Activated gamma-delta T cell treated with Interleukin-2 at 50 U/mL for 16 hours (primary cell): ENCODE measurements at places on chromosomes 3 and 15.

GRCh38 chr15:70494852-70495571 lies 268.3 kb downstream of the UACA start:
- no peak for DNase-seq

GRCh38 chr3:74801924-74802323 lies 187.5 kb upstream of the CNTN3 start:
- DNase-seq: no peak

- no peak for DNase-seq
Observed at GRCh38 chr15:90650956-90651689, 66.0 kb upstream of the BLM start.

- DNase-seq: no peak
Observed at GRCh38 chr3:10229576-10229975, 18.7 kb upstream of the TATDN2 start.

- no peak for DNase-seq
Observed at GRCh38 chr15:90262426-90262825, 3.0 kb upstream of the NGRN start.

DNA sequence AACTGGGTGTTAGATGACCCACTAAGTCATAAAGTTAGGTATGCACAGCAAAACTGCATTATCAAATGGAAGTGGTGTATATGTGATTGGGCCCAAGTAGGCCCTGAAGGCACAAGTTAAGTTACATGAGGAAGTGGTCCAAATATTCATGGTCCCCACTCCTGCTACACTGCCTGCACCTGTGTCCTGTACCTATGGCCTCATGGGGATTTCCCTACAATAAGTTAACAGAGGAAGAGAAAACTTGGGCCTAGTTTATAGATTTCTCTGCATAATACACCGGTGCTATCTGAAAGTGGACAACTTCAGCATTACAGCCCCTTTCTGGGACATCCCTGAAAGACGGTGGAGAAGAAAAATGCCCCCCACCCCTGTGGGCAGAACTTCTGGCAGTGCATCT lies 41.5 kb downstream of the STRIT1 start:
- no peak for DNase-seq

GRCh38 chr15:65362491-65362890 lies 15.3 kb downstream of the IGDCC3 start:
- no peak for DNase-seq

DNA sequence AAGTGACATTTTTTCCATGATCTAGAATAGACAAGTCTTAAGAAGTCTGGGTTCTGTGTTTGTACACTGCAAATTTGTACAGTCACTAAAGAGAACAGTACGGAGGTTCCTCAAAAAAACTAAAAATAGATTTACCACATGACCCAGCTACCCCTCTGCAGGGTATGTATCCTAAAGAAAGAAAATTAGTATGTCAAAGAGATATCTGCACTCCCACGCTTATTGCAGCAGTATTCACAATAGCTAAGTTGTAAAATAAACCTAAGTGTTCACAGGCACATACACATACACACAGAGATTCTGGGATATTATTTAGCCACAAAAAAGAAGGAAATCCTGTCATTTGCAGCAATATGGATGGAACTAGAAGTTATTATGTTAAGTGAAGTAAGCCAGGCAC lies 120.4 kb downstream of the ZIC1 start:
- DNase-seq: no peak

DNA sequence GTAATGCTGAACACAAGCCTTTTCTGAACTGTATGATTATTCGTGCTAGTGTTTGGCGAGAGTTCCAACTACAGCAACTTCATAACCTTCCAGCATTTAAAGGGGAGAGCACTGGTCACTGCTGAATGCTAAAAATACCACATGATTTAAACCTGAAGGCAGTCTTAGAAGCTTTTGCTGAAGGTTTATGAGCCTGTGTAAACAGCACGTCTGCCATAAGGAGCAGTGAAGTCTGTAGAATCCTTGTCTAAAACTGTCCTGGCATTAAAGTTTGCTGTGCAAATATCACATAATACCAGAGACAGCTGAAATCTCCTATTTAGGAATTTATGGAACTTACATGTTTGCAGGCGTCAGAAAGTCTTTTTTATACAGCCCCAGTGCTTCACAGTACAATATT lies 5.9 kb downstream of the SATB1 start:
- DNase-seq: no peak

- no peak for DNase-seq
Observed at GRCh38 chr3:146496251-146496650, 26.9 kb upstream of the PLSCR2 start.

DNA sequence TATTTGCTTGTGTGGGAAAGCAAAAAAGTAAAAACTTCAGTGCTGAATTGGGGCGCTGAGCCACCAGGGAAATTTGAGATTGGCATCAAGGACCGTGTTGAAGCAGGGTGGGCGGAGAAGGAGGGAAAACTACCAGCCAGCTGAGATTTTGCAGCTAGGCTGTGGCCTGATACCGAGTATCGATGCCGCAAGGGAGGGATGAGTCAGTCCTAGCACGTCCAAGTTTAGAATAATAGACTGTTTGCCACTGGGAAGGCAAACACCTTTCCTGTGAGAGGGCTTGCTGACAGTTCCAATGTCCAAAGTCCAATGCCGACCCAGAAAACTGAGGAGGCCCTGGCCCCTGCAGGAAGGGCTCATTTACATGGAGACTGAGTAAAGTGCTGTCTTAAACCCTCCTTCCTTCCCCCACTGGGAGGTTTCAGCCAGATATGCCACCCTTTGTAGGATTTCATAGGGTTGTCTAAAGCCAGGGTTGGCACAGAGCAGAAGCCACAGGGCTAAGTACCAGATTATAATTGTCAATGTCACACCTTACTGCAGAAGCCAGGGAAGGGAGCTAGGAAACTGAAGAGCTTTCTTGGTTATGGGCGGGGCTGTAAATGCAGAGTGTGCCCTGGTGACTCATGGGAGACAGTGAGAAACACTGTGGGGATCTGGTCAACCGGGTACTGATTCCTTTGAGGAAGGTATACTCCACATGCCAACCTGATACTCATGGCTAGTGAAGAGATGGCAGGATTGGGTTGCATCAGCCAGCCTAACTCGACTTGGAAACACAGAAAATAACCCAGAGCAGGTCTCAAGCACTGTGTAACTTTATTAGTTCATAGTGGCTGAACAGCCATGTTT lies 28.4 kb upstream of the PIK3CB start:
- DNase-seq: no peak

GRCh38 chr3:177514611-177515499 lies 317.6 kb upstream of the TBL1XR1 start:
- no peak for DNase-seq

DNA sequence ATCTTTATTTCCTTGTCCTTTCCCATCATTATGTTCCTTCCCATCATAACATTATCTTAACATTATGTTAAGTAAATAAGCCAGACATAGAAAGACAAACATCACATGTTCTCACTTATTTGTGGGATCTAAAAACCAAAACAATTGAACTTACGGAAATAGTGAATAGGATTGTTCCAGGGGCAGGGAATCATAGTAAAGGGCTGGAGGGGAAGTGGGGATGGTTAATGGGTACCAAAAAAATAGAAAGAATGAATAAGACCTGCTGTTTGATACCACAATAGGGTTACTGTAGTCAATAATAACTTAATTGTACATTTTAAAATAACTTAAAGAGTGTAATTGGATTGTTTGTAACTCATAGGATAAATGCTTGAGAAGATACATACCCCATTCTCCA lies 36.7 kb upstream of the MBNL1 start:
- DNase-seq: no peak

- DNase-seq: no peak
Observed at GRCh38 chr3:125428216-125428830, 53.2 kb upstream of the ZNF148 start.

- no peak for DNase-seq
Observed at GRCh38 chr3:16399473-16399872, 114.0 kb downstream of the RFTN1 start.

GRCh38 chr15:80587816-80588456 lies 107.2 kb upstream of the ABHD17C start:
- no peak for DNase-seq

GRCh38 chr15:72365844-72366243 lies 10.0 kb downstream of the HEXA start:
- peak; percentile 16 for DNase-seq

GRCh38 chr15:72889545-72889944 lies 106.0 kb upstream of the ADPGK start:
- DNase-seq: no peak

GRCh38 chr3:15107075-15107947 lies 8.4 kb upstream of the RBSN start:
- DNase-seq: no peak

- DNase-seq: peak; percentile 34
Observed at GRCh38 chr3:121431726-121432517, 113.9 kb downstream of the POLQ start.

GRCh38 chr3:134084242-134084950 lies 54.7 kb upstream of the SLCO2A1 start:
- no peak for DNase-seq

GRCh38 chr3:23202921-23203707 lies at the start of gene UBE2E2:
Gene UBE2E2, plus strand, starts transcription at chr3:23203327.
- peak; percentile 40 for DNase-seq

- no peak for DNase-seq
Observed at GRCh38 chr3:13083898-13084297, 10.7 kb upstream of the IQSEC1 start.

- no peak for DNase-seq
Observed at GRCh38 chr3:168467115-168467714, 371.5 kb upstream of the GOLIM4 start.

DNA sequence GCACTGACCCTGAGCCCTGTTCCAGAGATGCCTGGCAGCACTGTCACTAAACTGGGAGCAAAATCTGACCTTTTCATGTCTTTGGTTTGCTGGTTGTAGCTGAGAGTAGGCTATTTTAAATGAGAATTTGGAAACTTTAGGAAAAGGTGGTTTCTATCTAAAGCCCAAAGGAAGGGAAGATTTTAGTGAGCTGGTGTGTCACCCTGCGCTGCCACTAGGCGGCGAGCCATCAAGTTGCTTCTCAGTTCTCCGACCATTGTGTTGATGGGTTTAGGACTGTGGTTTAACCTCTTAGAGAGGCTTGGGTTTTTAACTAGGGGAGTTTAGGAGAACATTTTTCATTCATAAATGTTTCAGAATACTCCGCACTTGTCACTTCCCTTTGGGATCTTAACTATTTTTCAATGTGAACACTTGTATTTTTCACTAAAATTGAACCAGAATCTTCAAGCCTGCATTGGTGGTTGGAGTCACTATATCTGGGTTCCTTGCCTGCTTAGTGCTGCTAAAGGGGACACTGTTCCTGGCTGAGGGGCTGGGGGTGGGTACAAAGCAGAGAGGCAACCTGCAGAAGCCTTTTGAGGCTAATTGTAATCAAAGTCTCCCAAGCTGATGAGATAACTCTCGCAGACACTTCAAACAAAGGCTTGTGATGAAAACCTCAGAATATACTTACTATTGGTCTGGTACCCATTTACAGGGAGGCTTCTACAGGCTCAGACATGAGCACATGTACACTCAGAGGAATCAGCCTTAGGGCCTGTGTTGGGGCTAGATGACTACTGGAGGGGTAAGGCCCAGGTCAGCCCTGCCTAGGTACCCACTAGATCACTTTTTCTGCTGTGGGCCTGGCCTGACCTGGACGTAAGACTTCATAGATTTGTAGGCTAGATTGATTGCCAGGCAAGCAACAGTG lies 16.8 kb downstream of the EXOSC7 start:
- no peak for DNase-seq

DNA sequence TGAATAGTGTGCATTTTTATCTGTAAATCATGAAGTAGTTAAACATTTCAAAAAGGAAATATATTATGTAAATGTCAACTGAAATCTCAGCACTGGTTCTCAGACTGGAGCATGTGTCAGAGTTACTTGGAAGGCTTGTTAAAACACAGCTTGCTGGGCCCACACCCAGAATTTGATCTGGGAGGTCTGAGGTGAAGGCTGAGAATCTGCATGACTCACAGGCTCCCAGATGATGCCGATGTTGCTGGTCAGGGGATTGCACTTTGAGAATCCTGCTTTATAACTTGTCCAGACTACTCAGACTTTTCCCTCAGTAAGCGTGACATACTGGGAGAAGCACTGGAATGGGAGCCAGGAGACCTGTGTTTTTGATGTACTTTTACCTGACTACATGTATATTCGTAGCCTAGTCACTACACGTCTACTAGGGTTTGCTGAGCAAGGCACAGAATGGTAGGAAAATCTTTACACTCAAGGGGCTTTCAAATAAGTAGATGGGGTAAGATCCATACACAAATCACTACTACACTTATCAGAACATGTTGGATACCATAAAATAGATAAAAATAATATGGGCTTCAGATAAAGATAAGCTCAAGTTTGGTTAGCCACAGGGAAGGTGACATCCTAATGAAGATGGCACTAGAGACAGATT lies 77.1 kb upstream of the MEX3B start:
- DNase-seq: no peak

GRCh38 chr3:170085396-170085795 lies 47.6 kb downstream of the GPR160 start:
- DNase-seq: no peak

GRCh38 chr3:29503958-29504357 lies 223.1 kb downstream of the RBMS3 start:
- DNase-seq: no peak

DNA sequence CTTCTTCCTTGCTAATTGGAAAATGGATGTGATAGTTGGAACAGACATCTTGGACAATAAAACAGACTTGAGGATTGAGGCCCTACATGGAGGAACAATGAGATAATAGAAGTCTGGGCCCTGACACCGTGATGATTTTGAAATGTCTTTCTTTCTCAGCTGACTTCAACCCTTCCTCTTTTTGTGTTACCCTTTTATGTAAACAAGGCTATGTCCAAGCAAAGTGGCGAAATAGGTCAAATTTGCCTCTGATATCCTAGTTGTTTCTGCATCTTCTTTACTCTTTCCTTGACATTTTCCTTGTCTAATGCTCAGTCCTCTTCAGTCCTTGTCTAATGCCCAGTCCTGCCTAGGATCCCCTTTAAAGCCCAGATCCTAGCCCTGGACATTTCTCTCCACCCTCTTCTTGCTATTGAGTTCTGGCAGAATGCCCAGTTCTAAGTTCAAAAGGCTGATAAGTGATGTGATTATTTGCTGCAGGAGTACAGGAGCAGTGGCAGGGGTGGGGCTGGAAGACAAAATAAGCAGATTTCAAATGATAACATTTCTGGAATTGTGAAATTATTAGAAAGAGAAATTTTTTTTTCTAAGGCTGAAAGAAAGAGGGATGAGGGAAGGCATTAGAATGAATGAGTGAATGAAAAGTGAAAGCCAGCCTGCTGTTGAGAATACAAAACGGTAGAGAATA lies 6.5 kb upstream of the VPS8 start:
- no peak for DNase-seq
